ENCODE measurements at places on chromosomes 5 and 9.
A peak's percentile ranks its signal among the peaks of the same experiment; 100 is the strongest.

- no peak for DNase-seq
Observed at GRCh38 chr9:91642771-91643170, 219.1 kb upstream of the NFIL3 start.

DNA sequence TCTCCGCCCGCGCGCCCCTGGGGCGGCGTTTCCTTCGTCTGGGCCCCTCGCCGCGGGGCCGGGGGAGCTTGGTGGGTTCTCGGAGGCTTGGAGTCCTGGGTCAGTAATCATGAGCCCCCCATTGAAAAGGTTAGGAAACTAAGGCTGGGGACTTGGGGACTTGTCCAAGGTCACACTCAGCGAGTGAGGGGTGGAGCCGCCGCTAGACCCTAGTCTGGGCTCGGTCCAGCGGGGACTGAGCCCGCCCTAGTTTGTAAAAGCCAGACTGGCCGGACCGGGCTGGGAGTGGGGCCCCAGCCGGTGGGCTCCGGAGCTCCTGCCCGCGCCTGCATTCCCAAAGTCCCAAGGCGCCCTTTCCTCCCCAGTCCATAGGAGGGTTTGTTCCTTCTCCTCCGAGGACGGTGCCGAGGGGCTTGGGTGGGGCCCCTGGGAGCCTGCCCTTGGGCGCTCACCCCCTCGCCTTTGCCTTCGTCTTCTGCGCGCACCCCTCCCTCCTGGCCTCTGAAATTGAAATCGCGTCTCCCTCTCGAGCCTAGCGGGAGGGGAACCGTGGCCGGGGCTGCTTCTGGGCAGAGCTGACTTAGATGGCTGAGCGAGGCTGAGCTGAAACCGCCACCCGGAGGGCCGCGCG, 995 bp downstream of the OLFM1 start:
- DNase-seq, result no peak

DNA sequence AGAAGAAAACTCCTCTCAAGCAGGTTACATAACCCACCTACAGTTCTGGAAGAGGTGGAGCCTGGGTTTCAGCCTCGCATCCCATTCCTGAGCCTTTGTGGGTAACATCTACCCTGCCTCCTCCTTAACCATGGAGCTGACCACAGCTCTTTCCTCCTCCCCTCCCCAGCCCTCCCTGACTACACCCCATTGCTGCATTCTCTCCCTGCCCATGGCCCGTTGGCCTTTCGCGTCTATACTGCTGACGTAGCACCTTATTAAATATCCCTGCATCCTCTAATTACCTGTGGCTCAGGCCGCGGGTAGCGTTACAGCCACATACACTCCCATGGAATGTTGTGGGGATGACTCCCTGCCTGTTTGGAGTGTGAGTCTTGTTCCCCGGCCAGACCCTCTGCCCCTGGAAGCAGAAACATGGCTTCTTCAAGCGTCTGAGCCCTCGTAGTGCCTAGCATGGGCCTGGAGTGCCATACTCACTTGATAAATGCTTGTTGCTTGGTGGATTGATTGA, 72.8 kb downstream of the WWC1 start:
- no peak for DNase-seq

- DNase-seq, result no peak
Observed at GRCh38 chr9:94160594-94161501, 76.6 kb downstream of the PTPDC1 start.

DNA sequence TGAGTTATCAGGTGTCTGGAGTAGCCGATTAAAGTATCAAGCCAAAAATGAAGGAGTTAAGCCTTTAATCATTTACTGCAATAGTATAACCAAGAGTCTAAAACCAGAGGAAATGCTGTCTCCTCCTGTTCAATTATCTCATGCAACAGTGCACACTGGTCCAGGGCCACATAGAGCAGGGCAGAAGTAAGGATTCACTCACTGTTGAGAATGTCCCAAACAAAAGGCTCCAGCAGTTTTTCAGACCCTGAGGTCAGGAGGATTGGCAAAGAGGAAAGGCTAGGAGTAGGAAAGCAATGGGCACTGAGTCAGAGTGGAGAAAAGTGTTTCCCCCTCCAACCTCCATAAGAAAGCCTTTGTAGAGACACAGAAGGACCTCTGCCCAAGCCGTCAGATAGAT, 168.2 kb downstream of the RNF180 start:
- no peak for DNase-seq

- no peak for DNase-seq
Observed at GRCh38 chr5:143659599-143660238, 152.2 kb upstream of the HMHB1 start.

GRCh38 chr5:67063791-67064190, 132.8 kb downstream of the CD180 start:
- DNase-seq, result no peak

DNA sequence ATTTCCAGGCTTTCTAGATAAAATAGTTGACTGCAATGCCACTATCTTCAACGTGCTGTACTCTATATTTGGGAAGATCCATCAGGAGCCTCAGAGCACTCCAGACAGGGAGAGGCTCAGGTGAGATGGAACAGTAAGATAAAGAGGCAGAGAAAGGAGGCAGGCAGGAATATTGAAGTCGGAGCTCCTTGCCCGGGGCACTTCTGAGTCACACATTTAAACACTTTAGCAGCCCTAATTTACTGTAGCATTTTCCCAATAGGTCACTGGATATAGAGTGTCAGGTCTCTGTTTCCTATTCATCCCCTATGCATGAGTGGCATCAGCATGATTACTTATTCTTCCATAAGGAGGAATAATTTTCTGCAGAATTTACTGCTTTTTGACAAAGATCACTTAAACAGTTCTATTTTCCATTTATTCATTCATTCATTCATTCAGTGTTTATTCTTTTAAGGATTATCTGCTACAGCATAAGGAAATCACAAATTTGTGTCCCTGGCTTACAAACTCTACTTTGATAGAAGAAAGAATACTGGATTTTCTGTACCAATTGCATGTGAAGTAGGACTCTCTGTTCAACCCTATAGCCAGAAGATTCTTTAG, 170.7 kb downstream of the MAPKAP1 start:
- no peak for DNase-seq

- DNase-seq, result no peak
Observed at GRCh38 chr5:156423597-156423996, 96.6 kb downstream of the SGCD start.

DNA sequence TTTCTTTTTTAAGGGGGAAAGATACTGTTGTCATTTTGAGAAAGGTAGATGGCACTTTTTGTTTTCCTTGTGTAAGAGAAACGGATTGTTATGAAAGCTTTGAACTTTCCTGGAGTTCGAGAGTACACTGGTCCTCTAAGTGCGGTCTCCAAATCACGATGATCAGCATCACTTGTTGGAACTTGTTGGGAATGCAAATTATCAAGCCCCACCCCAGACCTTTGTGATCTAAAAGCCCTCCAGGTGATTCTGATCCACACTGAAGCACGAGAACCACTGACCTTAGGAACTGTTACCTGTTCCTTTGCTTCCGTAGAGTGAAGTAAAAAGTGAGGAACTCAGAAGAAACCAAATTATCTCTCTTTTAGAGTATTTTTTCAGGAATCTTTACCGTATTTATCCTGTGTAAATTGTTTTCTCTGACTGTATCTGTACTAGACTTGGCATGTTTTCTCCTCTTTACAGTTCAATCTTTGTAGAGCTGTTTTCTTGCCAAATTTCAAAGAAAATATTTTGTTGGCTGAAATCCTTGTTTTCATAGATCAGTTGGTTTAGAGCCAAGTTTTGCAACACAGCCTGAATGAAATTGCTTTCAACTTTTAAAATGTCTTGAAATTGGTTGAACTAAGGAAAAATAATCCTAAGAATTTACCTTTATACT, 4.0 kb downstream of the MAT2B start:
- DNase-seq, result peak; percentile 16

GRCh38 chr9:106110483-106110882, 416.1 kb downstream of the TMEM38B start:
- DNase-seq, result no peak

GRCh38 chr5:105956456-105957196, 1714.1 kb downstream of the EFNA5 start:
- no peak for DNase-seq

GRCh38 chr5:136130581-136130980, 2.1 kb upstream of the SMAD5 start:
- no peak for DNase-seq

GRCh38 chr9:97596906-97597305, 36.3 kb downstream of the TSTD2 start:
- no peak for DNase-seq

- DNase-seq, result no peak
Observed at GRCh38 chr5:78927657-78928282, 57.3 kb downstream of the ARSB start.

GRCh38 chr5:6424700-6425099, 24.0 kb upstream of the UBE2QL1 start:
- no peak for DNase-seq

DNA sequence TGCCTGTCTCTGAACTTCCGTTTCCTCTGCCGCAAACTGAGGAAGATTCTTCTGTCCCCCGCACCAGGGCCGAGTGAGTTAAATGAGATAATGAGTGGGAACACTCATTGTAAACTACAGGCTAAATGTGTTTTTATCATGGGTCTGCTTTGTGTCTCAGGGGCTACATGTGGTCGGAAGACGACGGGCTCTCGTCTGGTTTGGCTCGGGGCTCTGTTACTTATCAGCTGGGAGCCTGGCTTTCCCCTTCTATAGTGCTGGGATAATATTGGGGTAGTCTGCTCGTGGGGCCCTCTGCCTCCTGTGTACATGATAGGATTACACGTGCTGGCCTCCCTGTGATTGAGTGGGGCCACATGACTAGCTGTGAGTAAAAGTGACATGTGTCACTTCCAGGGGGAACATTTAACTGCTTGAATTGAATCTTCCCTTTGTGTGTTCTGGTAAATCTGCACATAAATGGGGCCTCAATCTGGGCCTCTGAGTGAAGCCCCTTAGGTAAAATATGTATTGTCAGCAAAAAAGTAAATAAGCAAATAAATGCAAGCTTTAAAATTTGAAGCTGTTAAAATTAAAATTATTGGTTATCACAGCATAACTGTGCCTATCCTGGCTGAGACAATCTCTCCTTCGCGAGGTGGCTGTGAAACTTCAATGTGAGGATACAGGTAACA, 86.9 kb upstream of the SH3PXD2B start:
- no peak for DNase-seq

- DNase-seq, result no peak
Observed at GRCh38 chr5:110817459-110817858, 78.7 kb downstream of the SLC25A46 start.

DNA sequence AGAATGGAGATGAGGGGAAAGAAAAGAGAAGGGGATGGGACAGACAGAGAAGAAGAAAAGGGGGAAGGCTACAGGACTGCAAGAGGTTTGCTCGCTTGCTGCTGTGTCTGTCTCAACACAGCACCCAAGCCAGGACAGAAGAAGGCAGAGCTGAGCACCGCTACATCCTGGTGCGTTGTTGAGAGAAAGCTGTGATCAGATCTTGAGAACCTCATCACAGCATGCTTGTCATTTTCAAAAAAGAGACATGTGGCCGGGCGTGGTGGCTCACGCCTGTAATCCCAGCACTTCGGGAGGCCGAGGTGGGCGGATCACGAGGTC, 110.9 kb downstream of the NXNL2 start:
- DNase-seq, result no peak

DNA sequence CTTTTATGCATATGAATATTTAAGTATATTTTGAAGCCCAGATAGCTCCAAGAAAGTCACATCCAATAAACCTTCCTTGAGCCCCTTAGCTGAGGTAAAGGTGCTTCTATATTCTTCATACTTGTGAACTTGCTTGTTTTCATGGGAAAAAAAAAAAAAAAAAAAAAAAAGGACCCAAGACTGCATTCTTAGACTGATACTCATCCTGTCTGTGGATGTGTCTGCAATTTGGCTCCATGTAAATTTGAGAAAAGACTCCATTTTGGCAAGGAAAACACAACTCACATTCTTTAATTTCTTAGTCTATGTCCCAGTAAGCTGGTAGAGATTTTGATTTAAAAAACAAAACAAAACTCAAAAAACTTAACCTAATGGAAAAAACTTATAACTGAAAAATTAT, 238.3 kb downstream of the FBXL17 start:
- no peak for DNase-seq

DNA sequence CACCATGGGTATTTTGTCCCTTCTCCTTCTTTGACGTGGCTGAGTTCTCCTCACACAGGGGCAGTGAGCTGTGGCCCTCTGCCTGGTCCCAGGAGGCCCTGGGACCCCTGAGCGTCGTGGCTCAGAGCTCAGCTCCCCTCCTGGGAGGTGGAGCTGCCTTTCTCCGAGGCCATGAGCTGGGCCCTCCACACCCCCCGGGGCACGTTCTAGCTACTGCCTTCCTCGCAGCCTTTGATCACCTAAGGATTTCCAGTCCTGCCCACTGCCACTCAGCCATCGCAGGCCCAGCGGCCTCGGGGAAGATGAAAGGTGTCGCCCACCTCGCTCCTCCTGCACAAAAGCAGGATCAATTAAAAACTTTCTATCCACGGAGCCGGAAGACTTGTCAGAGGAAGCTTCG, 94.8 kb upstream of the RAPGEF1 start:
- DNase-seq, result no peak

- DNase-seq, result peak; percentile 33
Observed at GRCh38 chr5:143228597-143229293, 174.7 kb downstream of the NR3C1 start.

DNA sequence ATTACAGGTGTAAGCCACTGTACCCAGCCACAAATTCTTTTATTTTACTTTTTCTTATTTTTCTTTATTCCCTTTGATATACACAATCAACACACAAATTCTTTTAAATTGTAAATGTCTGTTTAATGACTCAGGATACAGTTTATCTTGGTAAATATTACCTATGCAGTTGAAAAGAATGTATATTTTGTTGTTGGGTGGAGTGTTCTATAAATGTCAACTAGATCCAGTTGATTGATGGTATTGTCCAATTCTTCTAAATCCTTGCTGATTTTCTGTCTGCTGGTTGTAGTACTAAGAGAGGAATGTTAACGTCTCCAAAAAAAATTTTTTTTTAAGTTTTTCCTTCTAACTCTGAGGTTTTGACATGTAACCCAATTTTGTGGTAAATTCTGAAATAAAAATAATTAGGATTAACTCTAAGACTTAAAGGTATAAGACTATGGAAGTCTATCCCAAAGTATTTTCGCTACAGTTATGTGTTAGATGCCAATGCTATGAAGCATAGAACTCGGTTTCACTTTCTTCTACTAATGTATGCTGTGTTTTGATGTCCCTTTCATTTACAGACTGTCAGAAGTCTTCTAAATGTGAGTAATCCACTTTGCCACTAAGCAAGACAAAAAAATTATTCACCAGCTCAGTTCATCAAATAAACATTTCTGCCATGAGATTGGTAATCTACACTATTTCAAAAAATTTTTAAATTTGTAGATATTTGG, 720.2 kb upstream of the C9orf72 start:
- DNase-seq, result no peak

- DNase-seq, result no peak
Observed at GRCh38 chr9:111832449-111832848, 37.7 kb upstream of the SHOC1 start.

- DNase-seq, result no peak
Observed at GRCh38 chr5:134245692-134246091, 19.8 kb upstream of the PPP2CA start.

DNA sequence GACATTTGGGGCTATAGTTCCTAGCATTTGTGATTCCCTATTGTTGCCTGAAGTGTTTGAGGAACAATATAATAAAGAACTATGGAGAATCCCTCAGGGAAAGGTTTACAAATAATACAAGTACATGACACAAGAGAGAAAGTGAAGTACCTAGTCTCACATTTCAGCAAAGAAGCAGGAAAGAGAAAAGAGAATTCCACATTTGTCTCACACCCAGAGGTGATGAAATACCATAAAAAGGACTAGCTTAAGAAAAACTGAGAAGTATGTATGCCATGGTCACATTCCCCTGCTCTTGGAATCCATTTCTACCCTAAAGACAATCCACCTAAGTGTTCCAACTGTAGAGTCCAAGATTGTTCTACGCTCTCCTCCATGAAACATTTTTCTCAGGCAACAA, 79.0 kb upstream of the TARS1 start:
- DNase-seq, result no peak
